ENCODE measurements at places on chromosomes 4 and X. TPM values are rescaled to one million over a fixed set of nuclear protein-coding genes. Genes with fewer than 3 reads are reported as not detected.

- H3K4me3 ChIP-seq = no peak overlapping the region
- no peaks in the 10 kb centered on the region for H3K27me3 ChIP-seq
- H3K36me3 ChIP-seq = no peaks in the 10 kb centered on the region
- no peak overlapping the region for H3K27ac ChIP-seq
These were observed 7.0 kb upstream of the USO1 start for GRCh38 chr4:75717408-75717807.

DNA sequence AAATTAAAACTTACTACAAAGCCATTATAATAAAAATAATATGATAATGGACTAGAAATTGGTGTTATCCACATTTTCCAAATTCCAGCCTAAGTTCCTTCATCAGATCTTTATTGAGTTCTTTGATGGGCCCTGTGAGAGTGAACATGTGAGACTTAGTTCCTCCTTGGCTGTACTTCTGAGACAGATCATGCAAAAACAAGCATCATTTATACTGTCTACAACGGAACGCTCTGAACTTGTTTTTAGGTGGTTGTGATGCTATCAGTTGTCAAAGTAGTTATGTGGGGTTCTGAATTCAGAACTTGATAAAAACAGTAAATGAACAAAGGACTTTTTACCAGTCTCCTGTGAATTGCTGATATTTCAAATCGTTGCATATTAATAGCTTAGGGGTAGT lies 48.9 kb downstream of the JADE3 start:
- no peak overlapping the region for H3K4me3 ChIP-seq
- DNase-seq = no peak
- H3K27ac ChIP-seq = no peak overlapping the region

DNA sequence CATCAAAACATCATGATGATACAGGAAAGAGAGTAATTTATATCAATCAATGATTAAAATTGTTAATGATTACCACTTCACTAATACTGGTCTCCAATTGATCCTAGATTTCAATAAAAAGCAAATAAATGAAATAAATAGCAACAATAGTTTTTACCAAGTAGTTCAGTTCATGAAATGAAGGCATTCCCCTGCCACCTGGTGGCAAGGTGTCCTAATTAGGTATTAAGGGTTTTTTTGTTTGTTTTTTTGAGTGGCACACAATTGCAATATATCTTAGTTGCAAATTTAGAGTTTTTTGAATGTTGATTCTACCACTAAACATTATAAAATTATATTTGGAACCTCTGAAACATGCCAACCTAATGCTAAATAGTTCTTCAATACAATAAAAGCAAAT lies 157.4 kb upstream of the PDE5A start:
- H3K27ac ChIP-seq = no peak overlapping the region
- no peak overlapping the region for H3K4me3 ChIP-seq
- H3K36me3 ChIP-seq = no peaks in the 10 kb centered on the region
- H3K27me3 ChIP-seq = no peaks in the 10 kb centered on the region

MAGED4 gene
- not detected for polyA plus RNA-seq

All from GM12878 (cell line).